Activated naive CD8-positive, alpha-beta T cell treated with anti-CD3 and anti-CD28 coated beads for 36 hours (primary cell): ENCODE measurements at places on chromosomes 11 and 22.
A peak's percentile ranks its signal among the peaks of the same experiment; 100 is the strongest.

DNA sequence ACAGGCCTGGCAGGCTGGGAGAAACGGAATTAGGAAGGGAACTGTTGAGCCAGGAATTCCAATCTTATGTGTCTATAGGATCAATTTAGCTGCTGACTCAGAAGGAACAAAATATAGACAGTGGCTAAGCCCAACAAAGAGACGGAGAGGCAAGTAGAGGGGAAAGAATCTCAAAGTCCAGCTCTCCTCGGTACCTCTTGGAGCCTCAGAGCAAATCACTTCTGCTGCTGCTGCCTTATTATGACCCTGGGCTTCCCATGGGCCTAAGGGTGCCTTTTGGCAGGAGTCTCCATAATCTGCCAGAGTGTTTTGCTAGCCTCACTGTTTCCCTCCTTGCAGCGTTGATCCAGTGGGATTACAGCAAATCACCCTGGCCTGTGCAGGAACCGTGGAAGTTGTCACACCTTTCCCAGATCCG is 31.7 kb downstream of the PAX6 start:
- H3K27me3 ChIP-seq: no peaks in the 10 kb centered on the region
- H3K4me1 ChIP-seq: no peaks in the 10 kb centered on the region
- H3K36me3 ChIP-seq: peaks cover 8% of the 10 kb centered on the region
- DNase-seq: no peak
- H3K27ac ChIP-seq: no peak overlapping the region
- H3K4me3 ChIP-seq: no peak overlapping the region

DNA sequence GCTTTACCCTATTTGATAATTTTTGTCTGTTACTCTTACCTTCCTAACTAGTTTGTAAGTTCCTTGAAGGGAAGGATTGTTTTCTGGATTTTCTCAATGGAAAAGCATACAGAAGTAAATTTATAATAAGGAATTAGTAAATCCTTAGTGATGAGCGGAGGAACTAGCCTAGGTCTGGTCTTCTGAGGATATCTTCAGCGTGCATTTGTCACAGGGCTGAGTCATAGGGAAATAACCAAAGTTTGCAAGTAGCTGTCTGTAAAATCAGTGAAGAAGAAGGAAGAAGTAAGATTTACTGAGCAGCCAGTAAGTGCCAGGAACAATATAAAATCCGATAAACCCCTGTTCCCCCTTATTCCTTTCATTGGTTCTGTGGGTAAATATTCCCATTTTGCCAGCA is 162.7 kb upstream of the SORL1-AS1 start:
- no peak overlapping the region for H3K27ac ChIP-seq
- no peaks in the 10 kb centered on the region for H3K4me1 ChIP-seq
- H3K4me3 ChIP-seq: no peak overlapping the region
- no peaks in the 10 kb centered on the region for H3K27me3 ChIP-seq
- DNase-seq: no peak

DNA sequence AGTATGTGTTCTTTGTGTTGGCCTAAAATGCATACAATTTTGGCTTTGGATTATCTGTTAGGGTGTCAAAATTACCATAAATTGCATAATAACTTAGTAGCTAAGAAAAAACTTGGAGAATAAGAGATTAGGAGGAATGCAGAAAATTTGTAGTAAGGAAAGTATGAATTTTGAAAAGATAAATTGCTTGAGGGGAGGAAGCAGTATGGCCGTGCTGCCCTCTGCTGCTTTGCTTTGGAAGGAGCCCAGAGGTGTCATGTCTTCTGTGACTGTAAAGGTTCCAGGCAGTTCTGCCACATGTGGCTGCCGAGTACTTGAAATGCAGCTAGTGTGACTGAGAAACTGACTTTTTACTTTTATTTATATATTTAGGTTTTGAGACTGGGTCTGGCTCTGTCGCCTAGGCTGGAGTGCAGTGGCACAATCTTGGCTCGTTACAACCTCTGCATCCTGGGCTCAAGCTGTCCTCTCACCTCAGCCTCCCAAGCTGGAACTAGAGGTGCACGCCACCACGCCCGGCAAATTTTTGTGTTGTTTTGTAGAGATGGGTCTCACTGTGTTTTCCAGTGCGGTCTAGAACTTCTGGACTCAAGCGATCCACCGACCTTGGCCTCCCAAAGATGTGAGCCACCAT is 1.8 kb downstream of the ADSL start:
- H3K4me1 ChIP-seq: peaks cover 29% of the 10 kb centered on the region
- H3K4me3 ChIP-seq: peak overlapping the region; percentile 98
- H3K27ac ChIP-seq: peak overlapping the region; percentile 99
- H3K27me3 ChIP-seq: no peaks in the 10 kb centered on the region
- peaks cover 38% of the 10 kb centered on the region for H3K36me3 ChIP-seq

GRCh38 chr11:76392870-76393269 is 11.7 kb downstream of the GVQW3 start:
- no peaks in the 10 kb centered on the region for H3K27me3 ChIP-seq
- no peaks in the 10 kb centered on the region for H3K4me1 ChIP-seq
- no peak overlapping the region for H3K4me3 ChIP-seq
- H3K27ac ChIP-seq: no peak overlapping the region

- no peak overlapping the region for H3K27ac ChIP-seq
- no peaks in the 10 kb centered on the region for H3K36me3 ChIP-seq
- no peak overlapping the region for H3K4me3 ChIP-seq
- H3K27me3 ChIP-seq: peaks cover 49% of the 10 kb centered on the region
- no peak for DNase-seq
Observed at GRCh38 chr11:61560751-61561150, 20.1 kb downstream of the SYT7 start.

DNA sequence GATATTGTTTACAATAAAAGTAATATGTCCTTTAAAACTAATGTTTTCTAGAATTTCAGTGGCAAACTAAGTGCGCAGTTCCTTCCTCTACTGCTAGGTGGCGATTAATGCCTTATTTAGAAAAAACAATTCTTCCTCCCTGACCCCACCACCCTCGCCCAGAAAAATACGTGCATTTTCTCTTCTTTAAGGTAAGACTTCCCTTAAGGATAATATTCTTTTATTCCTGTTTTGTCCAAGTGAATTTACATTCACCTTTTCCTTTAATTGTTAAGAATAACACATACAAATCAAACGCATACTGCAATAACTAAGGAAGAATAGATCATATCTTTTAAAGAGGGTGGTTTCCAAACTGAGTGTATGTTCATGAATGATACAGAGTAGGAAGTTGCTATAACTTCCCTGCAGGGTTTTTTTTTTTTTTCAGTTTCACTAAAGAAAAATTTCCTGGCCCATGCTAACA is 17.0 kb upstream of the PSMA1 start:
- H3K36me3 ChIP-seq: peaks cover 20% of the 10 kb centered on the region
- peak overlapping the region; percentile 74 for H3K4me3 ChIP-seq
- peak; percentile 14 for DNase-seq
- H3K27me3 ChIP-seq: no peaks in the 10 kb centered on the region
